ENCODE measurements at places on chromosomes 2 and 18. TPM values are rescaled to one million over a fixed set of nuclear protein-coding genes. Genes with fewer than 3 reads are reported as not detected.

KRTCAP3 gene
- total RNA-seq = 5.4 TPM

SKA1 gene
- 28.7 TPM for total RNA-seq

ANO7 gene
- 0.83 TPM for total RNA-seq

GMPPA gene
- total RNA-seq = 36.9 TPM

GPR75 gene
- total RNA-seq = 2.1 TPM

MYOM1 gene
- total RNA-seq = 0.84 TPM

ABCG5 gene
- total RNA-seq = not detected

TUBA3E gene
- total RNA-seq = not detected

IL36G gene
- total RNA-seq = not detected

POTEC gene
- not detected for total RNA-seq

FBXO41 gene
- total RNA-seq = 25.6 TPM

PDK1 gene
- total RNA-seq = 15.5 TPM

SATB2 gene
- total RNA-seq = 0.13 TPM

DOK6 gene
- total RNA-seq = not detected

STPG4 gene
- not detected for total RNA-seq

GRCh38 chr2:224369028-224369632, 32.8 kb downstream of the FAM124B start:
- DNase-seq = no peak
- no peak overlapping the region for H3K27ac ChIP-seq
- no peak overlapping the region for H3K4me3 ChIP-seq
- H3K4me1 ChIP-seq = no peaks in the 10 kb centered on the region
- no peaks in the 10 kb centered on the region for H3K27me3 ChIP-seq
- H3K36me3 ChIP-seq = no peaks in the 10 kb centered on the region

DNA sequence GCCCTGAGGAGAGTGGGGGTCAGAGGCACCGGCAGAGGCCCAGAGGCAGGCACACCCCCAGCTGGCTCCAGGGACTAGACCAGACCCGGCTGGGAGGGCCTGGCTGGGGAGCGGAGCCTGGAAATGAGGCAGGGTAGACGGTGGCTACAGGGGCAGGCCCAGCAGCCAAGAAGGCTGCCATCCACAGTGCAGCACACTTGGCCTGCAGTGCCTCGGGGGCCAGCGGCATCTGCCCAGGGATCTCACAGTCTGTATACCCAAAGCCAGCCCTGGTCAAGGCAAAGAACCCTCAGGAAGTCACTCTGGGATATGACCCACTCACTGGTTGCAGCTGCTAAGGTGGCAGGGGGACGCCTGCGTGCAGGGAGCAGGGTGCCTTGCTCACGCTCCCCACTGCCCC, 17.8 kb downstream of the PER2 start:
- no peaks in the 10 kb centered on the region for H3K4me1 ChIP-seq
- no peaks in the 10 kb centered on the region for H3K36me3 ChIP-seq
- H3K27me3 ChIP-seq = no peaks in the 10 kb centered on the region
- DNase-seq = no peak

GRCh38 chr2:45909677-45910191, 258.3 kb downstream of the PRKCE start:
- H3K4me1 ChIP-seq = no peaks in the 10 kb centered on the region
- H3K36me3 ChIP-seq = no peaks in the 10 kb centered on the region
- no peak for DNase-seq
- no peak overlapping the region for H3K27ac ChIP-seq
- H3K4me3 ChIP-seq = no peak overlapping the region

GRCh38 chr2:181464966-181465365, 7.8 kb downstream of the ITGA4 start:
- peaks cover 57% of the 10 kb centered on the region for H3K4me1 ChIP-seq
- H3K27ac ChIP-seq = no peak overlapping the region
- no peaks in the 10 kb centered on the region for H3K27me3 ChIP-seq
- H3K36me3 ChIP-seq = no peaks in the 10 kb centered on the region
- no peak for DNase-seq

DNA sequence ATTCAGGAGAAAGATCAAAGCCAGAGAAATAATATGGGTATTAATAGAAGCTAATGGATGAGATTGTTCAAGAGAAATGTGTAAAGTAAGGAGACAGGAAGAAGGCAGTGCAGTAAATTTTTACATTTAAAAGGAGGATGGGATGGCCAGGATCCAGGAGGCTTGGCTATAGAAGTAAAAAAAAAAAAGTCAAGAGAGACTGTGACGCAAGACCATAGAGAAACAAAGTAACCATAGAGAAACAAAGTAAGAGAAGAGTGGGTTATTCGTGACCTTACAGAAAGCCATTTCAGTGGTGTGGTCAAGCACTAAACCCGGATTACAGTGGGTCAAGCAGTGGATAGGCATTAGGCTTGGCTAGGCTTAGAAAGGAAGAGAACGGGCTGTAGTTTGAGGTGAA, 10.5 kb upstream of the FAM171B start:
- H3K36me3 ChIP-seq = no peaks in the 10 kb centered on the region
- DNase-seq = no peak
- H3K27ac ChIP-seq = no peak overlapping the region
- no peaks in the 10 kb centered on the region for H3K27me3 ChIP-seq
- no peak overlapping the region for H3K4me3 ChIP-seq

GRCh38 chr2:30694286-30695055, 112.8 kb downstream of the CAPN13 start:
- no peak overlapping the region for H3K4me3 ChIP-seq
- no peaks in the 10 kb centered on the region for H3K27me3 ChIP-seq
- DNase-seq = no peak

DNA sequence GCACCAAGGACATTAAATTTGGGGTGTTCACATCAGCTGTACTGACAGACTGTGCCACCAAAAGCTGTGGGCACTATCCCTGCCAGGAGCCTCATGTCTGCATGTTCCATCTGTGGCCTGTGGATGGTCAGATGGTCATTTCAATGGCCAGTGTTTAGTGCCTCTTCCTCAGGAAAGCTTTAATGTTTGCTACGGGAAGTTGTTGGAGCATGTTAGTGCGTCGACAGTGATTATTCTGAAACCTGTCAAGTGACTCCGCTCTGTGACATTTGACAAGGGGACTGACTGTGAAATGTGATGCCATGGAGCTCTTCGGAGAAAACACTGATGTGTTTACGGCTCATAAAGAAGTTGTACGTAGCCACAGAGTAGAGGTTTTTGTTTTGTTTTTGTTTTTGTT, 18.7 kb upstream of the RGPD4 start:
- no peaks in the 10 kb centered on the region for H3K4me1 ChIP-seq
- no peak overlapping the region for H3K4me3 ChIP-seq
- DNase-seq = no peak
- H3K27me3 ChIP-seq = no peaks in the 10 kb centered on the region

- no peaks in the 10 kb centered on the region for H3K36me3 ChIP-seq
- no peak overlapping the region for H3K27ac ChIP-seq
- H3K4me3 ChIP-seq = no peak overlapping the region
Measured at GRCh38 chr2:199770716-199771115, 80.3 kb downstream of the FTCDNL1 start.

DNA sequence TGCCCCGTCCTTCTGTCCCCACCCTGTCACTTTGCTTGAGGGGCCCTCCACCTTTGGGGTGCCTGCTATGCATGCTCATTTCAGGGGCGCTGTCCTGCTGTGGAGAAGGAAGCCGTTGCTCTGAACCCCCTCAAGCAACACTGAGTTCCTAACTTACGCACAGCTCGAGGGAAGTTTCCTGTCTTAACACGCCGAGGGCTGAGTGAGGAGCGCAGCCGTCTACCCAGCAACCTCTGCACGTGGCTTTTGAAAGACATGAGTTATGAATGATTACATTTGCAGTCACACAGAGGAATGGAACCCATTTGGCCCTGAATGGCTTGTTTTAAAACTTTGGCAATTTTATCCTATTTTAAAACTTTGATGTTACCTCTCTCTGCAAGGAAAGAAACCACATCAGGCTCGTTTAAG, 14.0 kb downstream of the RAMP1 start:
- H3K36me3 ChIP-seq = no peaks in the 10 kb centered on the region
- H3K27ac ChIP-seq = no peak overlapping the region
- no peaks in the 10 kb centered on the region for H3K27me3 ChIP-seq
- DNase-seq = peak; percentile 14
- peaks cover 10% of the 10 kb centered on the region for H3K4me1 ChIP-seq

DNA sequence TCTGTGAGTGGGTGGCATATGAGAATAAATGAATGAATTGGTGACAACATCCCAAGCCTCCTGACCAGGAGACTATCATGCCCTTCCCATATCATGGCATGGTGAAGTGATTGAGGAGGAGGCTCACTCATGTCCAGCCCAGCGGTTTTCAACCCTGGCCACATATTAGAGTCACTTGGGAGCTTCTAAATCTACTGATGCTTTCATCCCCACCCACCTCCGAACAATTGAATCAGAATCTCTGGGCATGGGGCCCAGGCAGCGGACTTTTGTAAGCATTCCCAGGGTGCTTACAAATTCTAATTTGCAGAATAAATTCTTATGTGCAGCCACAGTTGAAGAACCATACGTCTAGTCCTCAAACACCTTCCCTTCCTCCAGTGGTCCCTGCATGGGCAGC, 81.7 kb upstream of the SEC11C start:
- no peaks in the 10 kb centered on the region for H3K27me3 ChIP-seq
- no peaks in the 10 kb centered on the region for H3K36me3 ChIP-seq
- DNase-seq = no peak
- H3K4me1 ChIP-seq = no peaks in the 10 kb centered on the region
- H3K4me3 ChIP-seq = no peak overlapping the region
- no peak overlapping the region for H3K27ac ChIP-seq

DNA sequence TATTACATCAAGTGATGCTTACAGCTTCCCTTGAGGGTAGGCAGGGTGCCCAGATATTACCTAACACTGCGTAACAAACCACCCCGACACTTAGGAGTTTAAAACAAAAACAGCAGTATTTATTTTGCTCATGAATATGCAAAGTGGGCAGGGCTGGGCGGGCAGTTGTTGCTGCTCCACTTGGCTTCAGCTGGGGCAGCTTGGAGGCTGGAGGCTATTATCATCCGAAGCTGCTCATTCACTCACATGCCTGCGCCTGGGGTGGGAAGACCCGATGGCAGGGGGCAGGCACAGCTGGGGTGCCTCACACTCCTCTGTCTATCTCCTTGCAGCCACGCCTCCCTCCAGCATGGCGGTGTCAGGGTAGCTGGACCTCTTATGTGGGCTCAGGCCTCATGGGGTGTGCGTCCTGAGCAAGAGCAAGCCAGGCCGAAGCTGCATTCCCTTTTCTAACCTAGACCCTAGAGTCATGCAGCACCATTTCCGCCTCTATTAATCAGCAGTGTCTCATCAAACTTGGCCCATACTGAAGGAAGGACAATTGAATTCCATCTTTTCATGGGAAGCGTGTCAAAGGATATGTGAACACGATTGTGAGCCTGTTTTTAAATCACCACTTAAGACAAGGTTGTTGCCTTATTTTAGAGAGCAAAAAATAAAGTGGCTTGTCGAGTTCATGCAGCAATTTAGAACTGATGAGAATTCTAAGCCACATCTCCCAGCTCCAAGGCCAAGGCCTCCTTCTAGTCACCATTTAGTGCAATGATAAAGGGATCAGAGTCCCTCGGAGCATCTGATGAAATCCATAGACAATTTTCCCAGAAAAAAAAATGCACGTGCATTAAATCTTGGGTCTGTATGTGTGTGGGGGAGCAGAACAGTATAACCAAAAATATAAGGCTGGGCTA, 54.9 kb downstream of the SDC1 start:
- H3K36me3 ChIP-seq = no peaks in the 10 kb centered on the region
- H3K27ac ChIP-seq = no peak overlapping the region
- no peaks in the 10 kb centered on the region for H3K27me3 ChIP-seq
- no peak overlapping the region for H3K4me3 ChIP-seq
- H3K4me1 ChIP-seq = no peaks in the 10 kb centered on the region

- no peaks in the 10 kb centered on the region for H3K4me1 ChIP-seq
- no peak overlapping the region for H3K27ac ChIP-seq
- DNase-seq = no peak
- no peaks in the 10 kb centered on the region for H3K27me3 ChIP-seq
- H3K4me3 ChIP-seq = no peak overlapping the region
Measured at GRCh38 chr2:234989183-234989701, 37.4 kb downstream of the SH3BP4 start.

DNA sequence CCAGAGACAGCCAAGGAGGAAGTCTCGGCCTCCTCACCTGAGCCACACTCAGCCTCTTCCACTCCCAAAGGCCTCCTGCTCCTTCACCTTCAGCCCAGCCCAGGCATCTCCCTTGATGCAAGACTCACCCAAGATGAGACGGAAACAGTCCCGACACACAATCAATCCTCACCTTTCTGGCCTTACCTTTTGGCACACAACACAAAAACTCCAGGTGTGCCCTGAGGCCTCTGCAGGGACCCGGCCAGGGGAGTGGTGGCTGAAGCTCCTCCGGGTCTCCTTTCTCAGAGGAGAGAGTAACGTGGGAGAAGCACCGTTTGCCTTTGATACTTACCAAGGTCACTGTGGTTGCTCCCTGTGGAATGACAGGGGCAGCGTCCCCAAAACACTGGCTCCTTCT, 23.8 kb upstream of the EFHD1 start:
- DNase-seq = no peak
- no peaks in the 10 kb centered on the region for H3K27me3 ChIP-seq
- H3K4me1 ChIP-seq = peaks cover 3% of the 10 kb centered on the region
- no peak overlapping the region for H3K4me3 ChIP-seq
- no peak overlapping the region for H3K27ac ChIP-seq

GRCh38 chr2:39145906-39146421, 25.1 kb upstream of the SOS1 start:
- DNase-seq = no peak
- no peak overlapping the region for H3K27ac ChIP-seq
- no peaks in the 10 kb centered on the region for H3K36me3 ChIP-seq
- H3K4me1 ChIP-seq = no peaks in the 10 kb centered on the region

GRCh38 chr2:206219957-206220356, 54.5 kb upstream of the ZDBF2 start:
- no peaks in the 10 kb centered on the region for H3K4me1 ChIP-seq
- H3K27me3 ChIP-seq = peaks cover 5% of the 10 kb centered on the region
- DNase-seq = no peak
- H3K27ac ChIP-seq = no peak overlapping the region

DNA sequence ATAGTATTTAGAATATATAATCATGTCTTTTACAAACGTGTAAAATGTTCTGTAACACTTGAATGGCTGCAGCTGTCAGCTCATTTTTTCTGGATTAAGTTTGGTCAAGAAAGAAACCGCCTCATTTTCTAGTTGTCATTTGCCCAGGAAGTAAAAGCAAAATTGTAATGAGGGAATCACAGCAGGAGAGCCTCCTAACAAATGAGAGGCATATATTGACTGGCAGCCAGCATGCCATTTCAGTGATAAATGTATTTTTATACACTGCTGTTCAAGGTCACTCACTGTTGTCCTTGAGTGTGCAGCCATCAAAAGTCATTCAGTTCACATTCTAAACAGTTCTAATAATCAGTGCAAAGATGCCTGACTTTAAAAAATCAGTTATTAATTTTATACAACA, 144.3 kb upstream of the BOD1L2 start:
- H3K27ac ChIP-seq = no peak overlapping the region
- DNase-seq = no peak
- H3K27me3 ChIP-seq = no peaks in the 10 kb centered on the region
- H3K36me3 ChIP-seq = no peaks in the 10 kb centered on the region

GRCh38 chr18:56299740-56300139, 338.7 kb downstream of the TXNL1 start:
- H3K36me3 ChIP-seq = no peaks in the 10 kb centered on the region
- H3K4me3 ChIP-seq = no peak overlapping the region
- H3K27me3 ChIP-seq = no peaks in the 10 kb centered on the region
- H3K4me1 ChIP-seq = no peaks in the 10 kb centered on the region

- H3K4me1 ChIP-seq = peaks cover 15% of the 10 kb centered on the region
- DNase-seq = no peak
- H3K27me3 ChIP-seq = no peaks in the 10 kb centered on the region
Measured at GRCh38 chr2:118880501-118880900, 33.1 kb upstream of the EN1 start.

Measured in CD8-positive, alpha-beta memory T cell (primary cell).